HFF-Myc (cell line): ENCODE measurements at places on chromosomes 5 and 9.

GRCh38 chr9:18324928-18325745 lies 148.8 kb upstream of the ADAMTSL1 start:
- DNase-seq = no peak

GRCh38 chr5:24642022-24642421 lies 2.8 kb downstream of the CDH10 start:
- DNase-seq = no peak

- no peak for DNase-seq
These were observed 1.8 kb downstream of the ANKRD34B start for GRCh38 chr5:80568251-80568650.

DNA sequence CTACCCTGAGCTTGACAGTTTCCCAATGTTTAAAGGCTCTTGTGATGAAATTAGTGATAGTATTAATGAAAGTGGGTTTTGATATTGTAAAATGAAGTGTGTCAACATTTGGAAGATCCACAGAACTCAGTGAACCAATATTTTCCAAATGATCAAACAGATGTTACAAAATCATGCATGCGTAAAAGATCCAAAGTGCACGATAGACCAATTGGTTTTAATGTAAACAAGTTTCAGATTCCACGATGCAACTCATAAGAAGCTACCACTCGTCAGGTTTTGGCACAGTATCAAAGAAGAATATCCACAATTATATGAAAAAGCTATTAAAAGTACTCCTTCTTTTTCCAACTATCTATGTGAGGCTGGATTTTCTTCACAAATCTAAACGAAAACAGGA lies 82.3 kb downstream of the SLC38A9 start:
- DNase-seq = no peak

DNA sequence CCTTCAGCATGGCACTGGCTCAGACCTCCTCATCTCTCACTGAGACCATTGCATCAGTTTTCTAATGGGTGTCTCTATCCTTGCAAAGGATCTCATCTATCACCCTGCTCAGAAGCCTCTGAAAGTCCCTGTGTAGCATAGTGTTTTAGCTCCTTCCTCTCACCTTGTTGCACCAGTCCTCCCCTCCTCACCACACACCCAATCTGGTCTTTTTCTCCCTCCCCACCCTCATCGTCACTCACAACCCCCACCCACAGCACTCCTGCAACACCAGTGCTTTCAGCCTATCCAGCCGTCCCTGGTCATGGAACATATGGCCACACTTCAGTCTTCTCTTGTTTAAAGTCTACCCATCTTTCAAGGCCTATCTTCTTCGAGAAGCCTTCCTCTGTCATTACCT lies 74.5 kb downstream of the ANGPTL2 start:
- DNase-seq = no peak

GRCh38 chr5:14945450-14945849 lies 73.9 kb upstream of the ANKH start:
- DNase-seq = no peak

- DNase-seq = peak; percentile 9
These were observed 567 bp upstream of the SPIN1 start for GRCh38 chr9:88387552-88388202.
